ENCODE measurements at places on chromosomes 2 and 18. TPM values are rescaled to one million over a fixed set of nuclear protein-coding genes. Genes with fewer than 3 reads are reported as not detected.

- H3K27ac ChIP-seq: no peak overlapping the region
- no peak overlapping the region for H3K4me3 ChIP-seq
- H3K27me3 ChIP-seq: no peaks in the 10 kb centered on the region
These were observed 7.8 kb downstream of the ATG4B start for GRCh38 chr2:241645056-241645914.

DNA sequence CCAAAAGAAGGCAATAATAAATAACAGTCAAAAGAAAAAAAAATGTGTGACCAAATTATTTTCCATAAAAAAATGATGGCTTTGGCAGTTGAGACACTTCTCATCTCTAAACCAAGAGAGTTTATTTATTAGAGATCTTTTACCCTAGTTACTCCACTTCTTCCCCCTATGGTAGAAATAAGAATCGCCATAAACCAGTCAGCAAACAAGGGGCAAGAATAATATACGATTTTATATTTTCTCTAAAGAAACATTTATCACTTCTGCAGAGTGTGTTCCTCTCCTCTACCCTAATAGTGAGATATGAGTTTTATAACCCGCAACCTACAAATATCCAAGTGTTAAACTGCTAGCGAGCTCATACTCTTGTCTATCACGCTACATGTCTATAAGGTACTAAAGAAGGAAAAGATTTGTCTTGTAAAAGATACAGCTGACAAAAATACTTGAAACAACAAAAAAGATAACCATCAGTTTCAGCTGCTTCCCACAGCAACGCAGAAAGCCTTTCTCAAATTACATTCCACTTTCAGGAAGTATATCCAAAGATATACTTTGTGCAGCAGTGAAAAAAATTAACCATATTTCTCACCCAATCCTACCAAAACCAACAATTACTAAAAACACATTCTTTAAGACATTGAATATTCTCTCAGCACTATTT, 2.3 kb downstream of the RNF103 start:
- no peaks in the 10 kb centered on the region for H3K27me3 ChIP-seq
- DNase-seq: no peak
- H3K4me1 ChIP-seq: peaks cover 7% of the 10 kb centered on the region
- peak overlapping the region; percentile 32 for H3K4me3 ChIP-seq

GRCh38 chr2:8685697-8686358, 4.0 kb downstream of the ID2 start:
- DNase-seq: peak; percentile 58
- no peaks in the 10 kb centered on the region for H3K36me3 ChIP-seq
- H3K4me1 ChIP-seq: peaks cover 4% of the 10 kb centered on the region
- no peaks in the 10 kb centered on the region for H3K27me3 ChIP-seq
- peak overlapping the region; percentile 58 for H3K4me3 ChIP-seq
- H3K27ac ChIP-seq: no peak overlapping the region

GRCh38 chr18:24582771-24583170, 122.3 kb downstream of the HRH4 start:
- no peak for DNase-seq
- no peak overlapping the region for H3K27ac ChIP-seq
- no peaks in the 10 kb centered on the region for H3K36me3 ChIP-seq
- H3K4me1 ChIP-seq: no peaks in the 10 kb centered on the region
- H3K27me3 ChIP-seq: no peaks in the 10 kb centered on the region

- no peak overlapping the region for H3K27ac ChIP-seq
- no peak for DNase-seq
- peaks cover 9% of the 10 kb centered on the region for H3K4me1 ChIP-seq
- H3K27me3 ChIP-seq: no peaks in the 10 kb centered on the region
- no peak overlapping the region for H3K4me3 ChIP-seq
- H3K36me3 ChIP-seq: no peaks in the 10 kb centered on the region
These were observed 3.2 kb upstream of the FAM98A start for GRCh38 chr2:33602201-33602830.

DNA sequence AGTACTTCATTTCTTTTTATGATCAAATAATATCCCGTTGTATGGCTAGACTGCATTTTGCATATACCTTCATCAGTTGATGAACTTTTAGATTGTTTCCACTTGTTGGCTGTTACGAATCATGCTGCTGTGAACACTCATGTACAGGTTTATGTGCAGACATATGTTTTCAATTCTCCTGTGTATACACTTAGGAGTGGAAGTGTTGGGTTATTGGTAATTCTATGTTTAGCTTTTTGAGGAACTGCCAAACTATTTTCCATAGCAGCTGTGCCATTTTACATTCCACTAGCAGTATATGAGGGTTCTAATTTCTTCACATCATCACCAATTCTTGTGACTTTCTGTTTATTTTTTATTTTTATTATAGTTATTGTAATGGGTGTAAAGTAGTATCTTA, 32.1 kb upstream of the LCLAT1 start:
- H3K27me3 ChIP-seq: no peaks in the 10 kb centered on the region
- no peak for DNase-seq
- H3K36me3 ChIP-seq: no peaks in the 10 kb centered on the region

- no peaks in the 10 kb centered on the region for H3K4me1 ChIP-seq
- no peak overlapping the region for H3K4me3 ChIP-seq
- DNase-seq: no peak
- no peaks in the 10 kb centered on the region for H3K36me3 ChIP-seq
These were observed 410.4 kb downstream of the DSC3 start for GRCh38 chr18:30632071-30632698.

GRCh38 chr2:106701203-106702022, 184.6 kb downstream of the ST6GAL2 start:
- H3K27ac ChIP-seq: no peak overlapping the region
- no peaks in the 10 kb centered on the region for H3K4me1 ChIP-seq
- DNase-seq: no peak
- H3K36me3 ChIP-seq: no peaks in the 10 kb centered on the region
- no peak overlapping the region for H3K4me3 ChIP-seq

The ABCB11 gene
- total RNA-seq: 0.03 TPM

The ASB18 gene
- total RNA-seq: not detected

The GALNT5 gene
- 0.23 TPM for total RNA-seq

Measured in T-cell (primary cell).